ENCODE measurements at places on chromosomes 12 and 14.

- no peak for DNase-seq
Measured at GRCh38 chr12:68028647-68029046, 39.4 kb downstream of the IFNG-AS1 start.

GRCh38 chr14:87457720-87458119, 535.3 kb downstream of the GALC start:
- DNase-seq, result no peak

DNA sequence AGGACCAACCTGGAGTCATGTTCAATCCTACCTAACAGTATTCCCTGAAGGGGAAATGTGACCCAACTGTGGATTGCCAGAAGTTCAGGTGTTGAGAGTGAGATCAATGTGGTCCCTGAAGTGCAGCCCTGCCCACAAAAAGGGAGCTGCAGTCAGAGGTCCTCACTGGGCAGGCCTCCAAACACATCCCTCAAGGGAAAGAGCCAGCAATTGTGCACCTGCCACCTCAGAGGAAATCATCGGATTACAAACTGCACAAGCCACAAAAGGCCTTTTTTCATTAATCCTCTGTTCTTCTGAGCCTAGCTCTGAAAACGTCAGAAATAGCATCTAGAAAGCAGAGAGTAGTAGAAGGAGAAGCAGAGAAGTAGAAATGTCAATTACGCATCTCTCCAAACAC, 10.8 kb upstream of the MDM1 start:
- no peak for DNase-seq

DNA sequence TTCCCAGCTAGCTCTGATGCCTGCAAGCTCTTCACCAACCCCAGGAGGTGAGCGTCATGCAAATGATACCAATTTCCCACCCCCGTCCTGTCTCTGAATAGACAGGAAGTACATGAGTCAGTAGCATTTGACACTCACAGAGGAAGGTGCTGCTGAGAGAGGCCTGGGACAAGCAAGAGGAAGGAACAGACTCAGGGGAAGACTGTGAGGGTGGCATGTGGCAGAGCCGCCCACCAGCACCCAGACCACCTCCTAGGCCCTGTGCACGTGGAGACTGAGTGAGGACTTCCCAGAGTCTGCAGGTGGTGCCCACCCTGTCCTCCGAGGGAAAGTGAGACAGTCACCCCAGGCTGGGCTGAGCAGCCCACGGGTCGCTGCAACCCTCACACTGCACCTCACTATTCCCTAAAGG, 199.5 kb upstream of the SFSWAP start:
- peak; percentile 53 for DNase-seq

- DNase-seq, result peak; percentile 22
Measured at GRCh38 chr14:32203928-32204357, 874 bp upstream of the RNU6-8 start.

GRCh38 chr12:44674875-44675274, 201.2 kb downstream of the NELL2 start:
- DNase-seq, result no peak

DNA sequence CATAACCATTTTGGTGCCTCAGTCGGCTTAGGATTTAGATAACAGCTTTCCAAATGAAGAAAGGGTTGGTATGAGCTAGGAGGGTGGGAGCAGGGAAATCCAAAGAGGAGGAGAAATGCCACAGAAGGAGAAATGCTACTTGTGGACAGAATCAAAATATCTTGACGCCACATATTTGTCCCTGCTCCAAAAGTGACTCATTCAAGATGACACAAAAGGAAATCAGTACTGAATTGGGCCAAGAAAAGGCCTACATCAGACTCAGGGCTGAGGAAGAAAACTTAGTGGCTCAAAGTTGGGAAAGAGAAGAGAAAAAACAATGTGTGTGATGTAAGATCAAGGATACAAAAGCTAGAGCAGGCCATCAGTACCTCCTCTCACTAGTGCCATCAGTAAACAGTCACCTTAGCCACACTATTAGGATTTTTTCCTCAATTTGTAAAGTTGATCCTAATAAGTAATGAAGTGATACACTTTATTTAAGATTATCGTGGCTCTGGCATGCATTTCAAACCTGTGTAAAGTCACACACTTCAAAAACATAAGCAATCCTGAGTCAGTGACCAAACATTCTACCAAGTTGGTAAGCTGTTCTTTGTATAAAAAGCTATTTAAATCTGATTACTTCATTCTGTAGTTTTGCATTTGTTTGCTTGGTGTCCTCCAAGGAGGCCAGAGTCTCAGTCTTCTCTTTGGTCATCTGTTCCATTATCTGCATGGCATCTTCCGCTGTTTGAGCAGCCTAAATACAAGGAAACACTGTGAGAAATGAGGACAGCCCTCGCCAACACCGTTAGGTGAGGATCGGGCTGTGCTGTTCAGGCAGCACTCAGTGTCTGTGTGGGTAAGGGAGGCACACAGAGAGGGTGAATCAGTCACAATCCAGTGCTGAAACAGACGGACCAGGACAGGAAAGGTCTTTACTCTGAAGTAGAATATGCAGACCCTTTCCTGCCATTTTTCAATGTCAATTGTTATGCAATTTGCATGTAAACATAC, 52.6 kb upstream of the VPS33A start:
- DNase-seq, result no peak

DNA sequence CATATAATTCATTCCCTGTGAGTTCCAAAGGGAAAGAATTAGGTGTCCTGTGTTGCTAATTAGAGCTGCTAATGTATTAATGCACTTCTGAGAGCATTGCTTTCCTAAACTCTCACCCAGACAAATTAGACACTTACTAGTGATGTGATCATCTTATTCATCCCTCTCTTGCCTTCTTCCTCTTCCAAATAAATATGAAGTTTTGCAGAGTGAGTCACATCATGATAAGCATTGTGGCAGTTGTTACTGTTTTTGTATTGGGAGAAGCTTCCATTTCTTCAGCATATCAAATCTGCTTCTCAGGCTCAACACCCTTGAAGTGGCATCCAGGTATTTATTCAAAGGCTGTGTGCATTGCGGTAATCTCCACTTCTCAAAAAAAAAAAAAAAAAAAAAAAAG, 37.3 kb upstream of the E2F7 start:
- DNase-seq, result no peak

GRCh38 chr14:61563162-61563511, 132.2 kb upstream of the HIF1A start:
- no peak for DNase-seq

- DNase-seq, result no peak
Measured at GRCh38 chr14:95132760-95133159, 24.6 kb downstream of the DICER1 start.

DNA sequence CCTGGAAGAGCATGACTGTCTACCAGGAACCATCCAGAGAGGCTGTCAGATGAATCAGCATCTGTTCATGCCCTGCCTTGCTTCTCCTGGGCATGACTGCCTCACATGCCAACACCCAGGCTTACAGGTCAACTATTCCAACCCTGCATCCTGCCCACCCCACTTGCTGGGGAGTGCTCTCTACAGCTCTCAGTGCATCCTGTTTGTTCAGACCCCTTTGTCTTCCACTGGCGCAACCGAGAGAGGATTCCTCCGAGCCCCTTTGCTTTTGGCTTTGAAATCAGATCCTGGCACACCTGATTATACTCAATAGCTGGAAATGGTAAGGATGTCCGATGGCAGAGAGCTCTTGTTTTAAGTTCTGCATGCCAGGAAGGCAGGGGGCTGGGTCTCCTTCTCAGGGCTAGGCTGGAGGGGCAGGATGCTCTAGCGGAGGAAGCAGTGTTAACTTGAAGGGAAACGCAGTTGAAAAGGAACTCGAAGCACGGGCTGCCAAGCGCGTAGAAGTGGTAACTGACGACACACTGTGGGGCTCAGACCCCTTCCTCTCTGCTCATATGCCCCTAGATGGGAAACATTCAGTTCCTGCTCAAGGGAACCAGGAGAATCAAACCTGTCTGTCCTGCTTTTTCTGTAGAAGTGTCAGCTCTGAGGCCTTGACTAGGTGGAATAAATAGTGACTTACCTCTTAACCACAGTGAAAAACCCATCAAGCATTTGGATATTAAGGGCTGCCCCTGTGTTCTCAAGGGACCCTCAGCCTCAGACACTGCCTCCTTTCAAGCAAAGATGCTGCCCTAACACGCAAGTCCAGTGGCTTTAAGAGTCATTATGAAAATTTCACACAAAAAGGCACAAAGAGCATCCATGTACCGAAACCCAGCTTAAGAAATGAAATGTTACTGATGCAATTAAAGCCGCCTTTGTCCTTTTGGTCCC, 297.5 kb downstream of the ZFP36L1 start:
- no peak for DNase-seq

DNA sequence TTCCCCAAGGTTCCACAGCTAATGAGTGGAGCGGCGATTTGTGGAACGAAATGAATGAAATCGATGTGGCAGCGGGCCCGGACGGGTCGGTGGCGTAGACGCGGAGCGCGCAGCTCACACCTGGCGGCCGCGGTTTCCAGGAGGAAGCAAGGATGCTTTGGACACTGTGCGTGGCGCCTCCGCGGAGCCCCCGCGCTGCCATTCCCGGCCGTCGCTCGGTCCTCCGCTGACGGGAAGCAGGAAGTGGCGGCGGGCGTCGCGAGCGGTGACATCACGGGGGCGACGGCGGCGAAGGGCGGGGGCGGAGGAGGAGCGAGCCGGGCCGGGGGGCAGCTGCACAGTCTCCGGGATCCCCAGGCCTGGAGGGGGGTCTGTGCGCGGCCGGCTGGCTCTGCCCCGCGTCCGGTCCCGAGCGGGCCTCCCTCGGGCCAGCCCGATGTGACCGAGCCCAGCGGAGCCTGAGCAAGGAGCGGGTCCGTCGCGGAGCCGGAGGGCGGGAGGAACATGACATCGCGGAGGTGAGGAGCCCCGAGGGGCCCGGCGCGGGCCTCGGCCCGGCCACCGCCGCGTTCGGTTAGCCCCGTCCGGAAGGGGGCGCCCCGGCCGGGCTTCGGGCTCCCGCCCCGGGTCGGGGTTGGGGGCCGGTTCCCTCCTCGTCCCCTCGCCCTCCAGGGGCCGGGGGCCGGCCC, at the start of gene PTPN11:
Gene PTPN11, plus strand, starts transcription at position 340 of the 689 bp plus-strand sequence. Its CDS starts 165 bp downstream, at position 505.
- peak; percentile 89 for DNase-seq

DNA sequence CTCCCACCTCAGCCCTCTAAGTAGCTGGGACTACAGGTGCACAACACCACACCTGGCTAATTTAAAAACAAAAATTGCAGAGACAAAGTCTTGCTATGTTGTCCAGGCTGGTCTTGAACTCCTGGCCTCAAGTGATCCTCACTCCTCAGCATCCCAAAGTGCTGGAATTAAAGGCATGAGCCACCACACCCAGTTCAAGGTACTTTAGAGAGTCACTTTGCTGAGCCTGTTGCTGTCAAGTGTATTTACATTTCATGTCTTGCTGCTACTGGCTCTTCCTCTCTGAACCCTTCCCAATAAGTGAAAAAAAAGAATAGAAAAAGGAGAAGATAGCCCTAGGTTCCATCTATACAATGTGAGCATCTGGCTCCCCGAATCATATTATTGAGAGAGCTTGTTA, 38.4 kb downstream of the SLCO1A2 start:
- no peak for DNase-seq

All from central memory CD4-positive, alpha-beta T cell (primary cell).